ENCODE measurements at places on chromosomes 6 and 20.

DNA sequence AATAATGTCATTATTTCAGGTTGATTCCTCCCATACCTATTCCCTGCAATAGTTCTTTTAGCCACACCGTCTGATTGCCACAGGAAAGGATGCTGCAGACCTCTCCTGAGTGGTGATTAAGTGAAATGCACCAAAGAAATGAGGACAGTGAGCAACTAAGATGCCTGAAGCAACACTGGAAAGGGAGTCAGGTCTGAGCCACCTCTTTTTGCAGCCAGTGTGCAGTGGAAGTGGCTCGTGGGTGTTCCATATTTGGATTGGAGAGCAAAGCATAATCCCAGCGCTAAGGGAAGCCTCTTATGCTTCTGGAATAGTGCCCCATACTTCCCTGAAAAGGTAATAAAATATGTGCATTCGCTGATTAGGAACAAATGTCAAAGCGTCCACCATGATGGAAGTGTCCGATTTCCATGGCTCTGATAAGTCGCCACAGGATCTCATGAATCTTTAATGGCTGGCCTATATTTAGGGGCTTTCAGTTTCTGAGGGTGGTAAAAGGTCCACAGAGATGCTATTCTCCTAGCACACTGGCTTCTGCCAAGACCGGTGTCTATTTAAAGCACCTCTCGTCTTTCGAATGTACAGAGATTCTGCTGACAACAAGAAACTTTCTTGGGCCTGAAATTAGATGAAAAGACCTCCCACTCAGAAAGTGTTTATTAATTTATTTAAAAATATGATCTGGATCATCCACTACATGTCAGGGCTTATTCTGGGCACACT, 253.9 kb downstream of the SLC24A3 start:
- DNase-seq: no peak

DNA sequence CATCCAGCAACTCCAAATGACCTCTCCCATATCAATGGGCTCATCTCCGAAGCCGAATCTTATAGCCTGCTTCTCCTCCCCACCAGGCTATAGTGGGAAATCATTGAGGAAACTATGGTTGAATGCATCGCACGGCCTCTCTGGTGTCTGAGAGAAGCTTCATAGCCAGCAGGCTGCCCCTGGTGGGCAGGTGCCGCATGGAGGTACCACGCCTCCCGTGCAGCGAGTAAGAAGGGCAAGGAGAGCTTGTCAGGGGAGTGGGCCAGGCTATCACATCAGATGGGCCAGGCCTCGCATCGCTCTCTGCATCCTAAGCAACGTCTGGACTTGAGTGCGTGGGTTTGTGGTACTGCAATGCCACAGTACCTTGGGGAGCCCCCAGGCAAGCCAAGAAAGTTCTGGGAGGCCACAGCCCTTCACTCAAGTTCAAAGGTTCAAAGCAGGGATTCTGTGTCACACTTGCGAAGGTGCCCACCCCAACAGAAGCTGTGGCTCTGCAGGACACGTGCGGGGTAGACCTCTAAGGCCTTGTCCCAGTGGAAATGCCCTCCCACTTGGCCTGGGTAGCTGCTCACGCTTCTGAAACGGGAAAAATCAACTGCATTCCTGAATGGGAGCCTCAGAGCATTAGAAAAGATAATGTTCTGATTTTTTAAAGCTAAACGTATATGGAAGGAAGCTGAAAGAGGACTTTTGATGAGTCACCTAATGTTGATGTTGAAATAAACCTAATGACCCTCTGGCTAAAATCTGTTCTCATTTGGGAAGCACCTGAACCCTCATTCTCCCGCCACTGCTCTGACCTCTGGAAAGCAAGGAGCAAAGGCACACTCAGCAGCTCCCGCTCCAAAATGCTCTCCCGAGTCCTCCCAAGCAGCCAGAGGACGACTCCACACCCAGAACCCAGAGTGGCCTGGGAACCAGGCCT, 8.4 kb upstream of the IRF4 start:
- no peak for DNase-seq

- no peak for DNase-seq
Observed at GRCh38 chr6:160328447-160328846, 19.7 kb upstream of the SLC22A3 start.

GRCh38 chr20:6622041-6622440, 145.4 kb upstream of the BMP2 start:
- DNase-seq: no peak

DNA sequence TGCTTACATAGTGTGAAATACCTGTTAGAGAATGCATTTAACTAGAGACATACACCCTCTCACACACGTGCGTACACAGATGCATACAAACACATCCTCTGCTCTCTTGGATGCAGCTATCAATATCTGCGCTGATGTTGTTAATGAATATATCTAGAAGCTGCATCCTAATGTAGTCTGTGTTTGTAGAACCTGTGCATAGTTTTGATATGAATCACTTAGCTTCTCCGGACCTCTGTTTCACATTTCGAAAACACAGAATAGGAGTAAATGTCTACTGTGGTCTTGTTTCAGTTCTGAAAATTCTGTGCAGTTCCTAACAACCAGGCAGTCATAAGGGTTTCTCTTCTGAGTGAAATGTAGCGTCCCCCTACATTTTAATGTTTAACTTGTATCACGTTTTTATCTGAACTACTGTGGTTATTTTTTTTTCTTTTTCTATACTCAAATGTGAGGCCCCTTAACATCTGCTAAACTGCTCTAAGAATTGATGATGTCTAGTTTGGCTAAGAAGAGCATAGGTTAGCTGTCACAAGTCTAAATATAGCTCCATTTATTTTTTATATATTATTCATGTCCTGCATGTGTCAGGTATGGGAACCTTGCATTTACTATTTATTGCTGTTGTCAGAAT, 254.5 kb downstream of the TMEM242 start:
- DNase-seq: no peak
